ENCODE measurements at places on chromosomes 16 and 17.

- no peak for DNase-seq
Observed at GRCh38 chr16:66617010-66617434, 12.5 kb downstream of the CMTM3 start.

- DNase-seq: peak; percentile 24
Observed at GRCh38 chr17:80082403-80083135, 18.8 kb upstream of the GAA start.

- no peak for DNase-seq
Observed at GRCh38 chr17:29883497-29883896, 46.5 kb downstream of the SSH2 start.

GRCh38 chr16:82149536-82149935 is 20.5 kb downstream of the MPHOSPH6 start:
- DNase-seq: no peak

DNA sequence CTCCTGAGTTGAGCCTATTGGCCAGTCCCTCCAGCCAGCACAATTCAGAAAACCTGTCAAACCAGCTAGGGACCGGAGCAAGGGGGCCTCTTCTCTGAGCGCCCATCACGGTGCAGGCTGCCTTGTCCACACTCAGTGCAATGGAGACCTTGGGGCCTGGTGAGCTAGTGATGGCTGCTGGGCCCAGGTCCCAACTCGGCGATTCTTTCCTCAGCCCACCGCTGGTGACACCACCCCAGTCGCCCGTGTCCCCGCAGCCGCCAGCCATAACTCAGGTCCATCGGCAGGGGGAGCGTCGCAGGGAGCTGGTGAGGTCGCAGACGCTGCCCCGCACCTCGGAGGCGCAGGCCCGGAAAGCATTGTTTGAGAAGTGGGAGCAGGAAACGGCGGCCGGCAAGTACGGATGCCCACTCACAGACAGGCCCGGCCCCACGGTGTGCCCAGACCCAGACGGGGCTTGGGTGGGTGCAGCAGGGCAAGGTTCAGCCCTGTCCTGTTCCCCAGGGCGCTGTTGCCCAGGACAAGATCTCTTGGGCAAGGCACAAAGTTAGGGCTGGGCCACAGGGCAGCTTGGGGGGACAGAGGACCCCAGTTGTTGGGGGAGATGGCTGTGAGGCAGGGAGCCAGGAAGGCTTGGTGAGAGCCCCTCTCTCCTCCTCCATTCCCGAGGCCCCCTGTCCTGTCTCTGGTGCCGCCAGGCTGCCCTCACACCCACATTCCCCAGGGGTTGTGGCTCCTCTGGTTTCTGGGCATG is 10.8 kb downstream of the SMTNL2 start:
- DNase-seq: no peak

GRCh38 chr17:59330053-59330942 is 1.2 kb upstream of the YPEL2 start:
- no peak for DNase-seq

DNA sequence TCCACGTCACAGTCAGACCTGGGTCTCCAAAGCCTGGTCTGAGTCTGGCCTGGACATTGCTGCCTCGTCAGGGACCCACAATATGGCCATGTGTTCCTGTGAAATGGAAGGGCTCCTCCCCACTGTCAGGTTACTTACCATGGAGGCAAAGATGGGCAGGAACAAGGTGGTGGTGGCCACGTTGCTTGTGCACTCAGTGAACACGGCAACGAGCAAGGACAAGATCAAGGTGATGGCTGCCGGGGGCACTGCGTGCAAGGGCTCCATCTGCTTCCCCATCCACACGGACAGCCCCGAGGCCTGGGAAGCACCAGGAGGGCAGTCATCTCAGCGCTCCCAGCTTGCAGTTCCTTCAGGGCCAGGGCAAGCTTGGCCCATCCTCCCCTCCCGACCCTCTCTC is 22.5 kb downstream of the SLC13A5 start:
- DNase-seq: no peak

- no peak for DNase-seq
Observed at GRCh38 chr17:74736513-74737298, at the start of gene RAB37. Gene RAB37 (plus strand): TSS chr17:74737256. CDS start chr17:74737273, 17 bp downstream.

GRCh38 chr17:19261426-19261825 is 24.3 kb downstream of the EPN2 start:
- DNase-seq: no peak

DNA sequence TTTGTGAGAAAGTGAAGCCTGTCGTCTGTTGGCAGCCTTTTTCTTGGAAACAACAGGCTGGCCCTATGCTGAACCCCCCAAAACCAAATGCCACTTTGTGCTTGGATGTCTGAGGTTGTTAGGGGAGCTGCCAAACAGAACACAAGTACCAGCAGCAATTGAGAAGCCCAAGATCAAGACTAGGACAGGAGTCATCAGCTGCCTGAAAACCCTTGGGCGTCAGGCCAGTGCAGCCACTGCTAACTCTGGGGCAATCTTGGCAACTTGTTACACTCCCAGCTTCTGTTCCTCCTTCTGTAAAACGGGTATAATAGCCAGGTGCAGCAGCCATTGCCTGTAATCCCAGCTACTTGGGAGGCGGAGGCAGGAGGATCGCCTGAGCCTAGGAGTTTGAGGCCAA is 9.3 kb upstream of the LRRC59 start:
- DNase-seq: no peak

- no peak for DNase-seq
Observed at GRCh38 chr16:88012360-88012759, 61.1 kb downstream of the BANP start.

GRCh38 chr17:14310101-14310500 is 9.2 kb downstream of the HS3ST3B1 start:
- DNase-seq: no peak

GRCh38 chr17:44522883-44523671 is 19.9 kb upstream of the GPATCH8 start:
- DNase-seq: no peak

GRCh38 chr17:50594128-50594823 is 33.8 kb downstream of the CACNA1G start:
- DNase-seq: no peak

- no peak for DNase-seq
Observed at GRCh38 chr16:78458588-78458987, 359.1 kb downstream of the WWOX start.

GRCh38 chr16:9909072-9909825 is 273.0 kb downstream of the GRIN2A start:
- no peak for DNase-seq

GRCh38 chr17:72579990-72580320 is 459.1 kb downstream of the SOX9 start:
- no peak for DNase-seq

- no peak for DNase-seq
Observed at GRCh38 chr17:19706791-19707727, 9.3 kb downstream of the SLC47A2 start.

- DNase-seq: peak; percentile 9
Observed at GRCh38 chr16:80526418-80527061, 14.3 kb upstream of the DYNLRB2 start.

- DNase-seq: no peak
Observed at GRCh38 chr16:10655415-10655977, 39.2 kb downstream of the TEKT5 start.

- DNase-seq: peak; percentile 29
Observed at GRCh38 chr16:2520784-2521531, 787 bp downstream of the AMDHD2 start.

DNA sequence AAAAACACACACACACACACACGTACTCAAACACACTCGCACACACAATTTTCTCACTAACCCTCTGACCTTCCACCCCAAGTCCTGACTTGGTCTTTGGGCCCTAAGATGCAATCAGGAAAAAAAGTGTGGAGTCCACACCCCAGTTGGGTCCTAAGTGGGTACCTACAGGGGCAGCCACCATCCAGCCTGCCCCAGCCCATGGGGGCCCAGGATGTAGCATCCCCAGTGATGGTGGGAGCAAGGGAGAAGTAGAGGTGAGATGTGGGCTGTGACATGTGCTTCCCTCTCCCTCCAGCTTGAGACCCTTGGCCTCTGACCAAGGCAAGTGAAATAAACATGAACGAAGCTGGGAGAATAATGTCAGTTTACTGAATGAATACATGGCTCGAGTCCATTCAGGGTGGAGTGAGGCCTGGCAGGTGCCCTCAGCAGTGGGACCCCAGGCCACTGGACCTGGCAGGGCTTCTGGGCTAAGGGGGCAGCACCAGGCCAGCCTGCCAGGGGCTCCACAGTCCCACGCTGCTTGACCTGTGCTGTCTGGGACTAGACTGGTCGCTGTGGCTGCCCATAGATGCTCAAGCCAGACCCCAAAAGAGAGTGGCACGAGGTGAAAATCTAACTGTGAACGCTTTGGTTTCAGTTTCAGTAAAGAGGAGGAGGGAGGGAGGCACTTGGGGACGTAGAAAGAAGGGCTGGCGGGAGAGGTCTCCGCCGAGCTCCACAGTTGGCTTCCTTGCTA is 73.7 kb downstream of the MRC2 start:
- DNase-seq: no peak

DNA sequence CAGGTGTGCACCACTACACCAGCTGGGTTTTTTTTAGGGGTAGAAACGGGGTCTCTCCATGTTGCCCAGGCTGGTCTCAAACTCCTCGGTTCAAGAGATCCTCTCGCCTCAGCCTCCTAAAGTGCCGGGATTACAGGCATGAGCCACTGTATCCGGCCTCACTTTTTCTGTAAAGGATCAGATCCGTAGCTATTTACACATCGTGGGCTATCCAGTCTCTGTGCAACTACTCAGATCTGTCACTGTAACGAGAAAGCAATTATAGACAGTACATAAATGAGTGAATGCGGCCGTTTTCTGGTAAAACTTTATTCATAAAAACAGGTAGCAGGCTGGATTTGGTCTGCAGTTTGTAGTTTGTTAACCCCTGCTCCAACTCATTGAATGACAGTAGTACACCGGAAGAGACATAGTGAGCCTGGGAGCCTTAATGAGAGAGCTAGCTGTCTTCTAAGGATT is 44.5 kb downstream of the VMP1 start:
- DNase-seq: no peak

DNA sequence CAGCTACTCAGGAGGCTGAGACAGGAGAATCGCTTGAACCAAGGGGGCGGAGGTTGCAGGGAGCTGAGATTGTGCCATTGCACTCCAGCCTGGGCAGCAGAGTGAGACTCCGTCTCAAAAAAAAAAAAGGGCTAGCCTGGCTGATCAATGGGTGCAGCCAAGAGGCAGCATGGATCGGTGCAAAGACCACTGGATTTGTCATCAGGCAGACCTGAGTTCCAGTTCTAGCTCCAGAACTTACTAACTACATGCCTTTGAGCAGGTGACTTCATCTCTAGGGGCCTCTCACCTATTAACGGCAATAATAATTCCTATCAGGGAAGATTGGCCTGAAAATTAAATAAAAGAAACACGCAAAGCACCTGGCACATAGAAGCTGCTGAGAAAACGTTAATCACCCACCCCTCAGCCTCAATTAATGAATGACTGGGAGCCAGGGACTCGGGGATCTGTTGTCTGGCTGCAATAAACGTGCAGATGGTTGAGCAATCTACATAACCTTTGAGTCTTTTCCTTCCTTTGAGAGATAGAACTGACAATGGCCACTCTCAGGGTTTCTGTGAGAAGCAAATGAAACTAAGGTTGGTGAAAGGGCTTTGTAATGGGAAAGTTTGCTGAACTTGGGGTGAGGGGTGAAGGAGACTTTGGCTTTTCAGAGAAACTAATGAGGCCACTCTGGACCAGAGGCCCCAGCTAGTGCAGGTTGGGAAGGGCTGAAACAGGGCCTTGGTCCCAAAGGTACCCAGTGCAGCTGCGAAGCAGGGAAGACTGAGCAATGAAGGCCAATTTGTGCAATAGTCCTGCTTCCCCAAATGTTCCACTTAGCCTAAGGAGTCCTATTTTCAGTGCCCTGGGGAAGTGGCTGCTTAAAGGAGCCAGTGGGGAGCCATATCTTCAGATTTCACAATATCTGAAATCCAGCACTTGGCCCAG is 7.6 kb downstream of the SEZ6L2 start:
- DNase-seq: no peak

- no peak for DNase-seq
Observed at GRCh38 chr16:28105954-28106353, 42.4 kb upstream of the GSG1L start.

GRCh38 chr17:15957206-15957605 is 12.3 kb downstream of the ADORA2B start:
- DNase-seq: no peak

GRCh38 chr17:81053041-81053970 is 18.4 kb downstream of the BAIAP2 start:
- no peak for DNase-seq

- no peak for DNase-seq
Observed at GRCh38 chr17:32759476-32759875, 117.4 kb downstream of the MYO1D start.

GRCh38 chr17:78643326-78643725 is 66.1 kb upstream of the DNAH17 start:
- DNase-seq: no peak

DNA sequence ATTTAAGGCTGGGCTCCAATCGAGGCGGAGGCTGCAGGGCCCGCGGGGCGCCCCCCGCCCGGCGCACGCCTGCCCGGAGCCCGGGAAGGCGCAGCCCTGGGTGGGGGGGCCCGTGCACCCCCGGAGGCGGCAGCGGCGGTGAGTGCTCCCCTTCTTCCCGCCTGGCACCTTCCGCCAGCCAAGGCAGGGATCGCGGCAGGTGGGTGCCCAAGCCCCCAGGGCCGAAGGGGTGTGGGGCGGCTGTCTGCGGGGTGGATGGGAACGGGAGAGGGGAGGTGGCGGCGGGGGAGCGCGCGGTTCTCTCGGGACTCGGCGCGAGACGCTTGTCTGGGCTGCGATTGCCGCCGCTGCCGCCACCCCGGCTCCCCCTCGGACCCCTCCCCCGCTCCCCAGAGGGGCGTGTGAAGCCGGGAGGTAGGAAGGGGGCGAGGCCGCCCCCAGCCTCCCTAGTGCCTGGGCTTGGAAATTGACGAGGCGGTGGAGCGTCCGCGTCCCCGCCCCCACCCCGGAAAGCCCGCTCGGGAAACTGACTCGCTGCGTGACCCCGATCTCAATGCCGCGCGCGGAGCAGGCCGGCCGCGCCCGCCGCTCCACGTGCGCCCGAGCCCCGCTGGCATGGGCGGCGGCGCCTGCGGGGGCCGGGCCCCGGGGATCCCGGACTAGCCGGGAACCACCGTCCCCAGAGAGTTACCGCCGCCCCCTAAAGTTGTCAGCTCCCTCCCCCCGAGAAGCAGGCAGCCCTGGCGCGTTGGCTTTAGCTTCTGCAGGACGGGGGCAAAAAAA is 231.5 kb downstream of the MRTFB start:
- no peak for DNase-seq

- no peak for DNase-seq
Observed at GRCh38 chr16:81623365-81624102, 155.6 kb upstream of the PLCG2 start.

GRCh38 chr17:82978765-82979349 is 100.6 kb upstream of the METRNL start:
- no peak for DNase-seq

DNA sequence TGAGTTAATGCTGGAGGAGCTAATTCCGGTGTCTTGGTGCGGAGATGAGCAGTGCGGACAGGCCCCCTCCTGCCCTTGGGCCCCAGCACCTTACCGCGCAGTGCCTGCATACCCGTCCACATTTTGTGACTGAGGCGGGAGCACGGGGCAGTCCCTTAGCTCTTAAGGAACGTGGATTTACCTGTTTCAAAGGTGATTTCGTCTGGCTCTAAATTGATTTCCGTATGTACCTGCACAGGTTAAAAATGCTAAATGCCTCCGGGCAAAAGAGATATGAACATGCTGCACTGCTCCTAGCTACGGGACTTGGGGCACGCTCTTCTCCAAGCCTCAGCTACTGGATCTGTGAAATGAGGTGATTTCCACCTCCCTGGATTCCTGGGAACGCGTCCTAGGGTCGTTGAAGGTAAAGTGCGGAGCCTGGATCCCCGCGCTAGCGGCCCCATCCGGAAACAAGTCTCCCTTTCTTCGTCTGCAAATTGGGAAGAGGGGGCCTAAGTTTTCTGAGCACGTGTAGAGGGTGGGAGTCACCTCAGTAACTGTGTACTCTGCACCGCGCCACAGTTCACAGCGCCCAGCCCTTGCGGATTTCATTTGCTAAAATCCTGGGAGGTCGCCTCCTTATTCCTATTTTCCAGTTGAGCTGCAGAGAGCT is 669 bp upstream of the CRISPLD2 start:
- no peak for DNase-seq
